Stimulated activated CD4-positive, alpha-beta T cell treated with anti-CD3 and anti-CD28 coated beads, Interleukin-1b, Interleukin-23, amount 100 ng/mL, for 4 hours (primary cell): ENCODE measurements at places on chromosomes 2 and 18.

DNA sequence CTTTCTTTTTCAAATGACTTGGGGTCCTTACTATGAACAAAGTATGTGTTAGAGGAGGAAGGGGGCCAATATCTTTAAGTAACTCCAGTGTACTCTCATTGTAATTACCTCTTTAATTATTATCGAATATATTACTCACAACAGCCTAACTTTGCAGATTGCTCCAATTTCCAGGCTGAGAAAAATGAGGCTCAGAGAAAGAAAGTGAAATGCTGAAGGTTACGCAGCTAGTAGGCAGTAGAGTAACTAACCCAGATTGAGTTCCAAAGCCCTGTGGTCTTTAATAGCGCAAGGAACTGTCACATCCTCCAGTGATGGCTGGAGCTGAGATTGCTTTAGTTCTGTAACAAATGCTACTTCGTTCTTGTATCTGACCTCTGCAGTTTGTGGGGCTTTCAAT lies 2.2 kb upstream of the GYPC start:
- no peak for DNase-seq

DNA sequence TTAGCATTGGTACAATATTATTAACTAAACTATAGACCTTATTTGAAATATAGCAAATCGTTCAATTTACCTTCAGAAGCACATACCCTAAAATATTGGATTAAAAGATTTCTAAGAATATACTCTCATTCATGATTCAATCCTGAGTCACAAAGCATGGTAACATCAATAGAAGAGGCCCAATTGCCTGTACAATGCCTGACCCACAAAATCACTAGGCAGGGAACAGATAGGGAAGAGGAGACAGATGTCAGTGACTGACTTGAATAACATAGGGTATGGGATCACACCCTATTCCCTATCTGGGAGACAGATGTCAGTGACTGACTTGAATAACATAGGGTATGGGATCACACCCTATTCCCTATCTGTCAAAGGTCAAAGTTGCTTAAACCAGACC lies 611.6 kb upstream of the VRK2 start:
- DNase-seq: no peak

DNA sequence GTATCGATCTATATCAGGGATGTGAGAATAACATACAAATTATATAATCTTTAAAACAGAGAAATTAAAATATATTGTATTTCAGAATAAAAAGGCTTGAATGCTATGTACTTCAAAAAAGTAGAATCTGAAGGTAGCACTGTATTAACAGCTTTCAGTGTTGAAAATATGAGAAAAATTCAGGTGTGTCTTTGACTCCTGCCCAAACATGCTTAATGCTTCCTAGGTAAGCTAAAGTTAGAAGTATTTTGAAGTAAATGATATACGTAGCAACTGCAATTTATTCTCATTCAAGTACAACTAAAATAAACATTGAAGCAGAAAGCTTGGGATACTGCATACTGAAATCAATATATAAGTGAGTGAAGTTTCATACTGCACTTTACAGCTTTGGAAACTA lies 1082.0 kb upstream of the ACVR2A start:
- no peak for DNase-seq

- DNase-seq: no peak
These were observed 1092.5 kb downstream of the LRP1B start for GRCh38 chr2:141038341-141038740.

- DNase-seq: no peak
These were observed 1.4 kb downstream of the KRCC1 start for GRCh38 chr2:88053934-88054781.

DNA sequence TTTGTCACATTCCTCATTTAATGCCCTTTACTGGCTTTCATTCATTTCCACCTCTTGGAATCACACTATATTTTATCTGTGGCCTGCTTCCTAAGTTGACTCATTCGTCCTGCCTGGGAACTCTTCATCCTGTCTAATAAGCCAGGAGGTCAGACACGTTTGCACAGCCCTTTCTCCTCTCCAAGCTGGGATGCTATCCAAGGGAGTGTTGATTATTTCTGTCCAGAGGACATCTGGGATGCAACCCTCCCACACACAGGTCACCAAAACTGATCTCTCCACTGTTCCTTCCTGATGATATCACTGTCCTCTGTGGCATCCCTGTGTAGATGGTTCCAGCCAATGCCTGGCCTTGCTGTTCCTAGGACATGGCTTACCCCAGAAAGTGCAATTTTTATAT lies 79.8 kb upstream of the NOSTRIN start:
- DNase-seq: no peak

GRCh38 chr2:140451324-140451723 lies 1671.1 kb upstream of the NXPH2 start:
- DNase-seq: no peak

DNA sequence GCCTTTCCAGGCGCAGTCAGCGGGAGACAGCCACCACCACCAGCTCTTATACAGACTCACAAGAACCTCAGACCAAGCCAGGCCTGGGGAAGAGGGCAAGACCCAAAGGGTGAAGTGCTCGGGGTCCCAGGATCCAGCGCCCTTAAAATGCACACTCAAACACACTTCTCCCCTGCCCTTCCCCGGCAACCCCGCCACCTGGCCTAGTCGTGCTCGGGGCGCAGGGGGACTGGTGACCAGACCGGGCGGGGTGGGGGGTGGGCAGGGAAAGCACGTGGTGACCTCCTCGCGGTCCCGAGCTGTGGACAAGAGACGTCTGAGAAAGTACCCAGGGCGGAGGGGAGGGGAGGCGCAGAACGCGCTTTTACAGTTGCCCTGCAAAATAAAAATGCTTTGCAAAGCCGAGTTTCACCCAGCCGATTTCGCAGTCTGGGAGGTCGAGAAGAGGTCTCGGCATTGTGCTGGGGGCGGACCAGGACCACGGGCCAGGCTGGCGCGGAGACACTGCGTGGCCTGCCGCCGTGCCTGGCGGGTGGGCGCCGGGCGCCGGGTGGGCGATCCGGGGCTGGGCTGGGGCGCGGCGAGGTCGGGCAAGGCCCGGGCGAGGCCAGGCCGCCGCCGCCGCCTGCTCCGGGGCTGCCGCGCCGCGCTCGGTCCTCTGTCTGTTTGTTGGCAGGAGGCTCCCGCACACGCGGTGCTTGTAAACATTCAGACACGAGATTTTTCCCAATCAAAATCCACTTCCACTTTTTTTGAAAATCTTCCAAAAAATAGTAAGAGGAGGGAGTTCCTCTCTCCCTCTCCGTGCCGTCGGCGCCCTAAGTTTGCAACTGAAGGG lies 2.0 kb downstream of the BCL11A start:
- DNase-seq: no peak
